Stimulated activated CD4-positive, alpha-beta T cell treated with anti-CD3 and anti-CD28 coated beads, Interleukin-1b, Interleukin-23, amount 100 ng/mL, for 1 hour (primary cell): ENCODE measurements at places on chromosomes 5 and 9.

DNA sequence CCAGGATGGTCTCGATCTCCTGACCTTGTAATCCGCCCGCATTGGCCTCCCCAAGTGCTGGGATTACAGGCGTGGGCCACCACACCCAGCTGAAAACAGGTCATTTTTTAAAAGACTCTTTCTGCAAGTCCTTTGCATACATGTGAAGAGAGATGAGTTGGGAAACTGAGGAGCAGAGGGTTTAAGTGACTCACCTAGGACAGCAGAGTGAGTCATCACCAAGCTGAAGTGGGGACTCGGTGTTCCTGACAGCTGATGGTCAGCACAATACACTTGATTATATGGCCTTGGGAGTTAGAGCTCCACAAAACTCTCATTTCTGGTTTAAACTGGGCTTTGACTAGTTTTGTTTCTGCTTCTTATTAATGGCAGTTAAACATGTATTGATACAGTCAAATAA, 38.1 kb upstream of the SSBP2 start:
- DNase-seq = no peak

GRCh38 chr9:89759572-89759971, 154.8 kb downstream of the GADD45G start:
- DNase-seq = no peak

DNA sequence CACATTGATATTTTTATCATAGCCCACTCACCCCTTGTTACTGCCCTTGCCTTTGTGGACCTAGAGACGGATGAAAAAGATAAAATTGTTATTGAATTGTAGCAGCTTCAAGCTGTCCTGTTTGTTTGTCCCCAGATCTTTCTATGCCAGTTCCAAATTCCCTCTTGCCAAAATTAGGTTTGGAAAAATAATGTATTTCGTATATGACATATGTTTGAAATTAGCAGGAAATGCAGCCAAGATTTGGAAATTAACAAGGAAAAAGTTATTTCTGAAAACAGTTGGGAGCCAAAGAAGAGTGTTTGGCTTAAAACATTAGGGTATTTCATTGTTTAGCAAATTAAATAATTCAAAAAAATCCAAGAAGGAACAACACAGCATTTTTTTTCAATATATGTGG, 33.5 kb downstream of the SPATA31D1 start:
- DNase-seq = no peak

GRCh38 chr9:135990468-135991429, 29.6 kb upstream of the UBAC1 start:
- DNase-seq = no peak

GRCh38 chr5:154178661-154179060, 11.9 kb upstream of the GALNT10 start:
- no peak for DNase-seq

DNA sequence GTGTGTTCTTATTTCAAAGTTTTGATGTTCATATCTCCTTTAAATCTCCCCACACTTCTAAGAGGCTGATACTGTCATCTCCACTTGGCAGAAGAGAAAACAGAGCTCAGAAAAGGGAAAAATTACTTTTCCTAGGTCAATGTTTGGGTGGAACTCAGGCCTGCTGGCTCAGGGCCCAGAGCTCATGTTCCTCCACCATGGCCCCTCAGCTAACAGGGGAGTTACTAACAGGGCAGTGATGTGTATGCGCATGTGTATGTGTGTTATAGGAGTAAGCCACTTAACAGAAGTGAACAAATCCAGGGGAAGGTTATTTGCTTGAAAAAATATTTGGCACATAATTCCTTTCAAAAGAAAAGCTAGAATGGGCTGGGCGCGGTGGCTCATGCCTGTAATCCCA, 2.5 kb downstream of the C1QTNF2 start:
- no peak for DNase-seq

GRCh38 chr5:89213573-89213972, 330.6 kb upstream of the MEF2C start:
- DNase-seq = no peak

DNA sequence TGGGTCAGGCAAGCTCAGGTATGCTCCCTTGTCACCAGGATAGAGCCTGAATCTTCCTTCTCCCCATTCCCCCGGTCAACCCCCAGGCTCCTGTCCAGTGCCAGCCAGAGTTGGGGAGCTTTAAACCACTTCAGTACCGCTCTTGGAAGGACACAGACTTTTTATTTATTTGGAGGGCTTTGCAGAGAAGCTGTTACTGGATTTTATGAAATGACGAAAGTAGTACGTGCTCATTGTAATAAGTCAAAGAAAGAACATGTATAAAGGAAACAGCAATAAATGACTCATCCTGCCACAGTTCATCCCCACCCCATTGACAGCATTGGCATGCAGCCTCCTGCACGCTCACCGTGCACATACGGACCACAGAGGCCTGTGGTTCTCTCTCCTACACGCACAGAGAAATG, 230.3 kb downstream of the AUH start:
- DNase-seq = peak; percentile 28

DNA sequence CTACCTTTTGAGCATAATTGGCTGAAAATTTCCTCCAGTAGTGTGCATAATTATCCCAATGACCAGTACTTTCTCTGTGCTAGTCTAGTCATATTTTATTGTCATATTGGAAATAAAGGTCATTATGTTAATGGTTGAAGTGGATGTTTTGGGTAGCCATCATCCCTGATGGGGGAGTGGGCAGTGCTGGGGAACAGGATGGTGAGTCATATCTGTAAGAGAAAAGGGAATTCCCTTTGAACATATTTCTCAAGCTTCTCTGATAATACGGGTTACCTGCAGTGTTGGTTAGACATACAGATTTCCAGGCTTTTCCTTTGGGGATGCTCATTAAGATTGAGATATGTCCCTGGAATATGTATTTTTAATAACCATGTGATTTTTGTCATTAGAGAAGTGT, 33.3 kb upstream of the SPATA31D4 start:
- DNase-seq = no peak

GRCh38 chr9:83204047-83204446, 141.1 kb upstream of the RASEF start:
- no peak for DNase-seq

DNA sequence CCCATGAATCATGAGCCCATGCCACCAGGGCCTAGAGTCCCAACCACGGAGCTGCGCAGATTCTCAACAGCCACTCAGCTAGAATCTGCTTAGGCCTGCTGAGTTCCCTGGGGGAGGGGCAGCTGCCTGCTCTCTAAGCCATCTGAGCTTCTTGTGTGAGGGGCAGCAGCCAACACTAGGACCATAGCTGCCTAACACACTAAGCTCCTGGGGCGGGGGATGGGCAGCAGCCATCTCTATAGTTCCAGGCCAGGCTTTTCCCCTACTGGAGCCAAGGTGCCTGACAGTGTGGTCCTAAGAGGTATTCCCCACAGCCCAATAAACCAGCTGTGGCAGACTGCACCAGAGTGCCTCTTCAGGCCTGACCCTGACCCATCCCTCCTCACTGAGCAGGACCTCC, 255.9 kb upstream of the ACO1 start:
- DNase-seq = no peak

GRCh38 chr9:72949918-72950325, 2.9 kb downstream of the ALDH1A1 start:
- no peak for DNase-seq

DNA sequence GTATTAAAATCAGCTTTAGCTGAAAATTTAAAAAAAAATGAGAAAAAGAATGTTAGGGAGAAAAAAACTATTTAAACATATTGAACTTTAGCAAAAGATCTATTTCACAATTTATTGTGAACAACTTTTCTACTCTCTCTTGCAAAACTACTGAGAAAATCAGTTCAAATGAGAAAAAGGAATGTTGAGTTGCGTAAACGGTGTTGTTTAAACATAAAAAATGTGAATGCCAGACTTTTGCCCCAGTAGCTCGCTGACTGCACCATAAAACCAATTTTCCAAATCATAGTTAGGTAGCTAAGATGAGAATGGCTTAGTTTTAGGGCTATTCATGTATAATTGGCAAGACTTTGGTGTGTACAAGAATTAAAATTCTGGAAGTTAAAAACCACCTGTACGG, 13.4 kb upstream of the RAD23B start:
- DNase-seq = no peak

DNA sequence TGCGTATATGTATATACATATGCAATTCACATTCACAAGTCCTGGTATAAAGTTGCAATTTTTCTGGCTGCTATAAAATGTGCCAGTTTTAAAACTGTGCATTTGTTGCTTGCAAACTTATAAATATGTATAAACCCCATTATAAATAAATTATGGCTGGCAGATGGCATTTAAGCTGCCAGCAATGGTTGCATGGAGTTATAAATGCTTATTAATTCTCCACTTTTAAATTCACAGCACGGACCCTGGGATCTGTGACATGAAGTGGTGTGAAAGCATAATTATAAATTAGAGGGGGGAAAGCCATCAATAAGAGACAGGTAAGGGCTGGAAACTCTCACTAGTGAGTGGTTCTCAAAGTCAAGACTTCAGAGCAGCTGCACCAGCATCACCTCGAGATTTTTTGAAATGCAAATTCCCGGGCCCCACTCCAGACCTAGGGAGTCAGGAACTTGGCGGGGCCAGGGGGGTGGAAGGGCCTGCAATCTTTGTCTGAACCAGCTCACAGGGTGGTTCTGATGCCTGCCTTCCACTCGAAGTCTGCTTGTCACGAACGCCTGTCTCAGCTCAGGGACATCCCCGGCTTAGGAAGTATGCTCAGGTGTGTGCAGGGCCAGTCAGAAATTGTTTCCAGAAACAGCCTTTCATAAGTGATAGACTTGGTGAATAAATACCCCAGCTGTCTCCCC, 16.9 kb downstream of the S1PR3 start:
- DNase-seq = no peak

DNA sequence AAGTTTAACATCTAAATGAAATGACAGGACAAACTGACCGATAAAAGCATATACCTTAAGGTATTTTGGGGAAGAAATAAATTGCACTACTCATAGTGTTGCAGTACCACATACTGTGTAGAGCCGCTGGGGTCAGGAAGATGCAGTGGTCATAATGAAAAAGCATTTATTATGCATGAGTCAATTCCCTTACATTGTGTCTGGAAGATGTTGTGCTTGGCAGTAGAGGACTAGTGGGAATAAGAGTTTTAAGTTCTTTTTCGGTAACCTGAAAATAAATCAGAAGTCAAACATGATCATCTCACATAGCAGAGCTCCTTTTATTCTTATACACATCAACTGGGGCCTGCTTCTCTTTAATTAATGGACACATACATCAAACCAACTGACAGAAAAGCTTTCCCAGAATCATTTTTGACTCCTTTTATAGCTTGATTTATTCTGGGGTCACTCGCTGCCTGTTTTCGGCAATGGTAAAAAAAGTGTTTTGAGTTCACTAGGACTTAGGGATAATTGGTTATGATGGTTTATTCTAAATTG, 262.5 kb upstream of the CHD1 start:
- no peak for DNase-seq

DNA sequence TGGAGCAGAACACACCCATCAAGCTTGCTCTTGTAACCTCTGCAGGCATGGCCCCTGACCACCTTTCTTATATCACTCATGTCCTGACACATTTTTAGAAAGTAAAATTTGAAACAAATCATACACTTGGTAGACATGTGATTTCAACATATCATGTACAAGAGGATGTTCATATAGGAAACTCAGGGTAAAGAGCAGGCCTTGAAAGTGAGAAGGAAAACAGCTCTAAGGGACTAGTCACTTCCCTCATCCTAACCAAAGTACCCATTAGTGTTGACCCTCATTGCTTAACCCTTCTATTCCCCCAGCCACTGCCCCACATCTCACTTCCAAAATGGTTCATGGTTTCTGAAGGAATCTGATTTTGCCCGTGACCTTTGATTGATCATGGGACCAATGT, 492.4 kb upstream of the KLF4 start:
- no peak for DNase-seq

GRCh38 chr5:24381861-24382489, 262.8 kb downstream of the CDH10 start:
- no peak for DNase-seq

GRCh38 chr9:105259274-105259673, 14.8 kb downstream of the SLC44A1 start:
- DNase-seq = no peak

DNA sequence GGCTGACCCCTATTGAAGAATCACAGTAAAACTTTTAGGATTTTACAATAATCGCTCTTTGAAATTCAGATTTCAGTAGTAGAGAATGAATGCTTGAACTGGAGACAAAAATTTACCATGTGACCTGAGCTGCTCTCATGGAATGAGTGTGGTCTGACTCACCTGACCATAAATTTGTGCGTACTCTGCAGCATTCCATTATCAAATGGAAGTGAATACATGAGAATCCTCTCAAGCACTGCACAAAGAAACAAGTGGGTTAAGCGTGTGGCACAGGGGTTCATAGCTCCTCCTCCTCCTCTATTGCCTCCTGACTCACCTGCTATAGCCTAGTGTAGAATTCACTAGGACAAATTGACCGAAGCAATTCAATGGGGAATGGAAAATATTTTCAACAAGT, 269.8 kb upstream of the CDH9 start:
- no peak for DNase-seq

GRCh38 chr9:134419684-134420076, 93.4 kb downstream of the RXRA start:
- no peak for DNase-seq

- no peak for DNase-seq
Measured at GRCh38 chr9:137007108-137007815, 10.9 kb upstream of the CLIC3 start.
